Calu3 (cell line): ENCODE measurements at places on chromosomes 1 and 21. TPM values are rescaled to one million over a fixed set of nuclear protein-coding genes. Genes with fewer than 3 reads are reported as not detected.

The AADACL4 gene
- total RNA-seq, result not detected in 2 replicates

The UMODL1 gene
- 0.22 TPM in 1 of 2 replicates, not detected in the other for total RNA-seq

DNA sequence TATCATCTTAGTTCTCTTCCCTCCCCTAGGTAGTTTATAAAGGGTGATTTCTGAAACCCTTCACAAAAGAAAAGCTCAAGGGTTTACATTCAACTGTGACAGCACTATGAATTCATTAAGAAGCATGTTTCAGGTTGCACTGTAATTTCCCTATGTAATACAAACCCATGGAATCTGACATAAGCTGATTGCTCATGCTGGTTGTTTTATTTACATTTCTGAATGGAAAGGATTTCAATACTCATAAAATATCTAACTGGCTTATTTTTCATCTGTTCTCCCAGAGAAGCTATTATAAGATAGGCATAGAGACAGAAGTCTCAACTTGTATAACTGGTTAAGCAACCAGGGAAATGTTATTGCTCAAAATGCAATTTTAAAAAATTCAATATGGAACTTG lies 20.5 kb downstream of the WNT2B start:
- no peaks in the 10 kb centered on the region for H3K4me1 ChIP-seq
- H3K27me3 ChIP-seq, result no peaks in the 10 kb centered on the region
- no peak overlapping the region for H3K4me3 ChIP-seq
- H3K27ac ChIP-seq, result no peak overlapping the region
- no peak for DNase-seq

DNA sequence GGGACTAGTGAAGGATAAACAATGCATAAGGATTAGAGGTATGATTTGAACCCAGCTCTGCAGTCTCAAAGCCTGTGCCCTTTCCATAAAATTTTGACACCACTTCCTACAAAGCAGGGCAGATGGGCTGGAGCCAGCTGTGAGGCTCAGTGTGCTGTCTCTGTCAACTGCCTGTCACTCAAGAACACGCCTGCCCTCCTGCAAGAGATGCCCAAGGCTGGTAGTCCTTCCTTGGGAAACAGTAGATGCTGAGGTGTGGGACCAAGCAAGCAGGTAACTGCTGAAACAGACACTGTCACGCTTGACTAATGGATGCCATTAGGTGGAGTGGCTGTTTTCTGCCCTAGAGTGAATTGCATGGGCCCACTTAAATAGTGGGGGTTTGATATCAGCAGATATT lies 402.0 kb downstream of the PTPRU start:
- peaks cover 5% of the 10 kb centered on the region for H3K36me3 ChIP-seq
- H3K27ac ChIP-seq, result no peak overlapping the region
- peaks cover 13% of the 10 kb centered on the region for H3K27me3 ChIP-seq
- H3K4me3 ChIP-seq, result no peak overlapping the region
- DNase-seq, result no peak

DNA sequence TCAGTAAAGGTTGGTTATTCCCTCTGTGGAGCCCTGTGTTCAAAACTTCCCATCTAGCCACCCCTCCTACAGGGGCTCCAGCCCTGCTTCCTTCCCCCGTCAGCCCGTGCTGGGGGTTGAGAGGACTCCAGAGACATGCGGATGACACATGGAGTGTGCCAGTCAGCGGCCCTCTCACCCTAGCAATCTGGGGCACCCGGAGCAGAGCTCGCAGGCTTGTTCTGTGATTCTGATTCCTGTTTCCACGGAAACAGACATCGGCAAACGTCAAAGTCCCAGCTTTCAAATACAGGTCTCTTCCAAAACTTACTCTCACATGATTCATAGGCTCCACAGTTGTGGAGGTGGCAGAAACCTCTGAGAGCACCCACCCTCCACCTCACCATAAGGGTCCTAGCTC lies 9.8 kb upstream of the SSBP3 start:
- H3K4me1 ChIP-seq, result no peaks in the 10 kb centered on the region
- peaks cover 55% of the 10 kb centered on the region for H3K27me3 ChIP-seq
- no peaks in the 10 kb centered on the region for H3K36me3 ChIP-seq
- DNase-seq, result no peak

- DNase-seq, result no peak
- H3K27ac ChIP-seq, result no peak overlapping the region
- no peak overlapping the region for H3K4me3 ChIP-seq
- no peaks in the 10 kb centered on the region for H3K36me3 ChIP-seq
- no peaks in the 10 kb centered on the region for H3K27me3 ChIP-seq
These were observed 33.5 kb downstream of the DMAP1 start for GRCh38 chr1:44246806-44247205.

DNA sequence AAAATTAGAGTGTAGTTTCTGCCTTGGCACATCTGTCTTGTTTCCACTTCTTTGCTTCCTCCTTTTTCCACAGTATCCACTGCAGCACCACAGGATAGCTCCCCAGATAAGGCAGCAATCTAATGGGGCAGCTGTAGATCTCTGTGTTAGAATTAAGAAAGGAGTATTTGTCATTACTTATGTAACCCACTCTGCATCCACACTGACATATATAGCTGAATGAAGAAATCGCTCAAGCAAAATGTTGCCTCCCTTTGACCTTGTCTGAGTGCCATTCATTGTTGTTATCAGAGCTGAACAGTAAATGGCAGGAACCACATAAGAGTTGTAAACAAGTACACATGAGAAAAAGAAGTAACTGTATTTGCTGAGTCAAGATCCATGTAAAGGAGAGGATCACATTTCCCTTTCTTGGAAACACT lies 45.9 kb upstream of the DPH5 start:
- no peak for DNase-seq
- H3K36me3 ChIP-seq, result no peaks in the 10 kb centered on the region
- no peak overlapping the region for H3K27ac ChIP-seq
- H3K27me3 ChIP-seq, result no peaks in the 10 kb centered on the region
- H3K4me3 ChIP-seq, result no peak overlapping the region
- H3K4me1 ChIP-seq, result no peaks in the 10 kb centered on the region

- no peak overlapping the region for H3K27ac ChIP-seq
- no peak overlapping the region for H3K4me3 ChIP-seq
These were observed 54.7 kb upstream of the ABCG1 start for GRCh38 chr21:42164064-42164789.

- H3K4me1 ChIP-seq, result peaks cover 18% of the 10 kb centered on the region
- H3K4me3 ChIP-seq, result no peak overlapping the region
- H3K27me3 ChIP-seq, result no peaks in the 10 kb centered on the region
- H3K27ac ChIP-seq, result no peak overlapping the region
- no peak for DNase-seq
- peaks cover 44% of the 10 kb centered on the region for H3K36me3 ChIP-seq
These were observed 2.8 kb downstream of the PPIH start for GRCh38 chr1:42660907-42661500.

GRCh38 chr1:39958403-39959200 lies 3.7 kb downstream of the MFSD2A start:
- H3K27ac ChIP-seq, result no peak overlapping the region
- no peaks in the 10 kb centered on the region for H3K4me1 ChIP-seq
- no peak overlapping the region for H3K4me3 ChIP-seq
- peaks cover 4% of the 10 kb centered on the region for H3K27me3 ChIP-seq
- H3K36me3 ChIP-seq, result peaks cover 17% of the 10 kb centered on the region

GRCh38 chr1:183138301-183138700 lies 47.8 kb upstream of the LAMC2 start:
- H3K4me3 ChIP-seq, result no peak overlapping the region
- DNase-seq, result no peak
- no peak overlapping the region for H3K27ac ChIP-seq

DNA sequence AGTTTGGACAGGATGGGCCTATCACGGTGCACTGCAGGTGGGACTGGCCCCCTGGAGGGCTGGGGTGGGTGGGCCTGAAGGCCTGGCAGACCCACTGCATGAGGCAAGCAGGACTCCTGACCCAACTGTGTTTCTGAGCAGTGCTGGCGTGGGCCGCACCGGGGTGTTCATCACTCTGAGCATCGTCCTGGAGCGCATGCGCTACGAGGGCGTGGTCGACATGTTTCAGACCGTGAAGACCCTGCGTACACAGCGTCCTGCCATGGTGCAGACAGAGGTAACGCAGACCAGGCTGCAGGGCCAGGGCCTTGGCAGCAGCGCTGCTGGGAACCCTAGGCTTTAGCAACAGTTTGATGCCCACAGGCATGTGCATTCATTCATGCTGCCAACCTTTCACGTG lies 29.0 kb upstream of the KDM4A start:
- H3K4me3 ChIP-seq, result no peak overlapping the region
- H3K4me1 ChIP-seq, result no peaks in the 10 kb centered on the region
- no peak overlapping the region for H3K27ac ChIP-seq

DNA sequence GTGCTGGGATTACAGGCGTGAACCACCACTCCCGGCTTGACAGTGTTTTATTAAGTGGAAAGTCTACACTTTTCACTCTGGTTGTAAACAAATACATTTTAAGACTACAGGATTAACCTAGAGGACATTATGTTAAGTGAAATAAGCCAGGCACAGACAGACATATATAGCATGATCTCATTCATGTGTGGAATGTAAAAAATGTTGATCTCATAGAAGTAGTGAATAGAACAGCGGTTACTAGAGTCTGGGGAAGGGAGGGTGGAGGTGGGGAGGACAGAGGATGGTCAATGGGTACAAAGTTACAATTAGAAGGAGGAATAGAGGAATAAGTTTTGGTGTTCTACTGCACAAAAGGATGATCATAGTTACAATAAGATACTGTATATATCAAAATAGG lies 16.9 kb downstream of the CTH start:
- no peak overlapping the region for H3K27ac ChIP-seq
- H3K4me1 ChIP-seq, result peaks cover 31% of the 10 kb centered on the region
- DNase-seq, result no peak
- H3K4me3 ChIP-seq, result no peak overlapping the region
- H3K27me3 ChIP-seq, result no peaks in the 10 kb centered on the region

GRCh38 chr21:42162831-42163510 lies 56.0 kb upstream of the ABCG1 start:
- no peak for DNase-seq
- no peak overlapping the region for H3K4me3 ChIP-seq
- no peaks in the 10 kb centered on the region for H3K36me3 ChIP-seq
- no peaks in the 10 kb centered on the region for H3K4me1 ChIP-seq
- peaks cover 15% of the 10 kb centered on the region for H3K27me3 ChIP-seq

- DNase-seq, result no peak
- H3K4me1 ChIP-seq, result no peaks in the 10 kb centered on the region
- no peak overlapping the region for H3K27ac ChIP-seq
- H3K27me3 ChIP-seq, result no peaks in the 10 kb centered on the region
- H3K4me3 ChIP-seq, result no peak overlapping the region
These were observed 194.6 kb upstream of the RRP15 start for GRCh38 chr1:218090459-218090858.

DNA sequence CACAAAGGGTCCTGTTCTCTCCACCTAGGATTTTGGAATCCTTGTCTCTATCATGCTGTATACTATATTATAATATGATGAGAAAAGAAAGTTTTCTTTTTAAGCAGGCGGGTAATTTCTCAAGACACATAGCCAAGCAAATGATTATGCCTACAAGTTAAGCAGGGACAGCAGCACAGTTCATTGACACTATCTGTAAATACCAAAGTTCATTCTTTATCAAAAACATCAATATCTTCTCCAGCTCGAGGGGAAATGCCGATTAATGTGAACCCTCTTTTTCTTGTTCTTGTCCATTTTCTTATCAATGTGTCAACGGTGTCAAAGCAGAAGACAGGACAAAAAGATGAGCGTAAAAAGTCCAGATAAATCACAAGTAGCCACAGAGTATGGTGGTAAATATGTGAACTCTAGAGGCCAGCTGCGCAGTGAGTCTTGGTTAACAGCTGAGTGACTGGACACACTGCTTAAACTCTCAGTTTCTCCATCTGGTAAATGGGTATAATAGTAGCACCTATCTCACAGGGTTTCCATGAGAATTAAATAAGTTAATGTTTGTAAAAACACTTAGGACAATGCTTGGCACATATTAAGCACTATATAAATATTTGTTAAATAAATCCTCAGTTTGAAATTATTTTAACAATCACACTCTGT lies 30.9 kb downstream of the LPAR3 start:
- no peaks in the 10 kb centered on the region for H3K27me3 ChIP-seq
- no peak overlapping the region for H3K4me3 ChIP-seq
- no peak overlapping the region for H3K27ac ChIP-seq
- no peaks in the 10 kb centered on the region for H3K4me1 ChIP-seq
- no peaks in the 10 kb centered on the region for H3K36me3 ChIP-seq

DNA sequence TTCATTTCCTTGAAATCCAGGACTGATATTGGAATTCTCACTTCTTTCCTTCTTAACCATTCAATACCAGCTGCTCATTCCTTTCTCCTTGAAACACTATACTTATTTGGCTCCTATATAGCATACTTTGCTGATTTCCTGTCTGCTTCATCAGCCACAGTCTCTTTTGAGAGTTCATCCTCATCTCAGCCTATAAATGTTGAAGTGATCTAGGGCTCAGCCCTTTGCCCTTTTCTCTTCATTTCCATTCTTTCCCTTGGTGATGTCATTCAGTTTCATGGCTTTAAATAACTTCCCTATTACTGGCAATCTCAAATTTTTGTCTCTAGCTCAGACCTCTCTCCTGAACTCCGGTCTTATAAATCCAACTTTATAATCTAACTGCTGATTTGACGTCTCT lies 24.1 kb upstream of the RABGAP1L start:
- H3K27me3 ChIP-seq, result peaks cover 9% of the 10 kb centered on the region
- H3K36me3 ChIP-seq, result no peaks in the 10 kb centered on the region
- no peaks in the 10 kb centered on the region for H3K4me1 ChIP-seq
- no peak overlapping the region for H3K27ac ChIP-seq
- no peak overlapping the region for H3K4me3 ChIP-seq

DNA sequence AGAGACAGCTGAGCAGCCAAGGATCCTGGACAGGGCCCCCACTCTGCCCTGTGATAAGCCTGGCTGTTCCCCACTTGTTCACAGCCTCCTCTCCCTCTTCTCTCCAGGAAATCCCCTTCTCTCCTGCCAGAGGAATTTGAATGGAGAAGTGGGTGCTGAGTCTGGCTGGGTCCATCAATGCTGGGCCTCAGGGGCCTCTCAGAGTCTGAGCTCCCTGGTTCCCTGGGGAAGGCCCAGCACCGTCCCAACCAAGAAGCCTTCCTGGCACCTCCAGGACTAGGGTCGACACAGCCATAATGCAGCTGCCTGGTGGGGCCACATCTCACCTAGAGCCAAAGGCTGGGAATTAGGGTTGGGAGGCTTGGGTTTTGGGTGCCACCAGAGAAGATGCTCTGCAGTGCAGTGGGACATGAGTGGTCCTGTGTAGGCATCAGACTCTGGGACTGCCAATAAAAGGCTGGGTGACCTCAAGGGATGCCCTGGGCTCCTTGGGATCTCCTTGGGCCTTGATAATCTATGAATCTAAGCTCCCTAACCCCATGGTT lies 2.5 kb downstream of the MYBPH start:
- no peak overlapping the region for H3K27ac ChIP-seq
- H3K36me3 ChIP-seq, result no peaks in the 10 kb centered on the region
- H3K27me3 ChIP-seq, result peaks cover 84% of the 10 kb centered on the region
- DNase-seq, result no peak
- H3K4me3 ChIP-seq, result no peak overlapping the region
- no peaks in the 10 kb centered on the region for H3K4me1 ChIP-seq

- H3K27ac ChIP-seq, result no peak overlapping the region
- DNase-seq, result no peak
- no peak overlapping the region for H3K4me3 ChIP-seq
These were observed 83.1 kb downstream of the WLS start for GRCh38 chr1:68149110-68149798.
